Lower leg skin (tissue), 4 donors: ENCODE measurements at places on chromosomes 16 and 17. TPM values are rescaled to one million over a fixed set of nuclear protein-coding genes. Genes with fewer than 3 reads are reported as not detected.

The GCGR gene
- total RNA-seq: 0.16 TPM

The KRTAP4-1 gene
- not detected for total RNA-seq

The KRTAP1-5 gene
- total RNA-seq: 168 TPM

The UMOD gene
- total RNA-seq: not detected

The ERI2 gene
- total RNA-seq: 15.5 TPM

- DNase-seq: peak; percentile 45
Measured at GRCh38 chr16:22961206-22961605, 147.2 kb downstream of the HS3ST2 start.

- no peak for DNase-seq
Measured at GRCh38 chr16:88880226-88881006, 14.0 kb upstream of the PABPN1L start.

- no peak for DNase-seq
Measured at GRCh38 chr17:49898366-49899190, 50.7 kb upstream of the TAC4 start.

GRCh38 chr17:73863761-73864535 is 219.7 kb upstream of the SDK2 start:
- no peak for DNase-seq

- DNase-seq: no peak
Measured at GRCh38 chr16:76654088-76654820, 377.1 kb downstream of the CNTNAP4 start.

DNA sequence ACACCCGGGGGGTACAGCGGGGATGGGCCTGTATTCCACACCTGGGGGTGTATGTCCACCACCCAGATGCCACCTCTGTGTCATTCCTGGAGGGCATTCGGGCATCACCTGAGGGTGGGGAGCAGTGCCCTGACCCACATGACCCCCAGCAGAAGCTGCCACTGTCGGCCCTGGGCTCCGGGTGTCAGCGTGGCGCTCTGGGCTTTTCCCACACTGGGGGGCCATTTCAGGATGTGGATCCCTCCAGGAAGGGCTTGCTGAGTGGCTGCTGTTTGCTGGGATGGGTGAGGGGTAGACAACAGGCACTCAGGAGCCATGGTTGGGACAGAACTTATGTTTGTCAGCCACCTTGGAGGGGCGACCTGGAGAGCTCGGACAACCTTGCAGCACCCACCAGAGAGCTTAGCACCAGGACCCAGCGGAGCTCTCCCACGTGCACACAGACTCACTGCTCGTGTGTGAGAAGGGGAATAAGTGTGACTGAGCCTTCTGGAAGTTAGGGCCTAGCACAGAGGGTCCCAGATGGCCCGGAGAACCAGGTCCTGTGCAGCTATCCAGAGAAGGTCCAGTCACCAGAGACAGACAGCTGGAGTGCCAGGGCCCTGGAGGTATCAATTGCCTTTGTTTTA is 102.7 kb downstream of the METRNL start:
- DNase-seq: no peak

GRCh38 chr17:7213895-7214299 is 5.7 kb downstream of the DLG4 start:
- peak; percentile 91 for DNase-seq

DNA sequence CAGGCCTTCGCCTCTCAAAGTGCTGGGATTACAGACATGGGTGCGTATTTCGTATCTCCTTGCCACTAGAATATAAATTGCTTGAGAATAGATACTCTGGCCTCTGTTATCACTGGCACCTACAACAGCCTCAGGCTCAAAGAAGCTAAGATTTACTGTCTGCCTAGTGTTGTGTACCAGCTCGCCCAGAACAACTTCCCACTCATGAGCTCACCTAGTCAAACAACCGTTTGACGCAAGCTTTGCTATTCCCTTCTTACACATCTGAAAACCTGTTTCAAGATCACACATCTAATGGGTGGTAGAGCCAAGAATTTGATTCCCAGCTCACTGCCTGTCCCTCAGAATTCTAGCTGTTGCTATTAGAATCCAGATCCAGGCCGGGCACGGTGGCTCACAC is 24.4 kb downstream of the MIS12 start:
- no peak for DNase-seq
